Suprapubic skin (tissue), 4 donors: ENCODE measurements at places on chromosomes 2 and 18. TPM values are rescaled to one million over a fixed set of nuclear protein-coding genes. Genes with fewer than 3 reads are reported as not detected.

MYOM1 gene
- 1.1 TPM for total RNA-seq

OR6B2 gene
- not detected for total RNA-seq

FHOD3 gene
- 13.3 TPM for total RNA-seq

SOX11 gene
- not detected for total RNA-seq

DNA sequence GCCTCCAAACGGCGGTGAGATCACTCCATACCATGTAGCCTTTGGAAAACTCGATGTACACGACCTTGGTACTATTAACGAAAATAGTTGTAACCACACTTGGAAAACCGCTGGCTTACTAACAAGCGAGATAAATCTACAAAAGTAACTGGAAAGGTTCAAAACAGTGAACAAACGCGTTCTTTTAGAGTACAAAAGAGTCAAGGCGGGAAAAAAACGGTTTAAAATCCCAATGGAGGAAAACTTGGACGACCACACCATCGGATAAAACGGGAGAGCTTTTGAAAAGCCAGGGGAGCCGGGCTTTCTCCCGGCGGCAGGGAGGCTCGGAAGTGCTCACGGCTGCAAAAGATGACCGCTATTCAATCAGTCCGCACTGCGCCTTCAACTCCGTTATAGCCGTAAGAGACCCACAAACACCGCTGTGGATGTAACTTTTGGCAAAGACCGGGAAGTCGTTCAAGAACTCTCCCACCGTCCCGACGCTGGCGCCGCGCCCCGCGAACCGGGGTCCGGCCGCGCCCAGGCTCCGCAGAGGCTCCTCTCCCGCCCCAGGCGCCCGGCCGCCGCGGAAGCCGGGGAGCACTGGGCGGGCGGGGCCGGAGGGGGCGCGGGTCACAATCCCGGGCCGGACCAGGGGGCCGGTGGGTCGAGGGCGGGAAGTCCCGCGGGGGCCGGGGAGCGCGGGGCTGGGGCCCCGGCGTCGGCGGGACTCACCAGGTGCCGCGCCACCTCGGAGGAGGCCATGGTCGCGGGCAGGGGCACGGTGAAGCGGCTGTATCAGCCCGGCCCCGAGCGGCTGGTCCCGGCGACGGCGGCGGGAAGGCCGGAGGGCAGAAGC lies 465 bp downstream of the SEPTIN10 start:
- peak overlapping the region; percentile 84 for H3K4me3 ChIP-seq
- H3K4me1 ChIP-seq = peaks cover 69% of the 10 kb centered on the region
- no peaks in the 10 kb centered on the region for H3K36me3 ChIP-seq

- no peak overlapping the region for H3K4me3 ChIP-seq
- no peaks in the 10 kb centered on the region for H3K27me3 ChIP-seq
- DNase-seq = no peak
These were observed 64.0 kb upstream of the STK39 start for GRCh38 chr2:168311261-168311910.

- H3K4me3 ChIP-seq = no peak overlapping the region
- H3K4me1 ChIP-seq = peaks cover 30% of the 10 kb centered on the region
- no peak for DNase-seq
- no peaks in the 10 kb centered on the region for H3K27me3 ChIP-seq
- no peaks in the 10 kb centered on the region for H3K36me3 ChIP-seq
- peak overlapping the region; percentile 20 for H3K27ac ChIP-seq
These were observed 15.4 kb upstream of the STAT4 start for GRCh38 chr2:191166111-191166755.

- no peak overlapping the region for H3K27ac ChIP-seq
- H3K36me3 ChIP-seq = no peaks in the 10 kb centered on the region
- no peak overlapping the region for H3K4me3 ChIP-seq
- H3K27me3 ChIP-seq = no peaks in the 10 kb centered on the region
- no peak for DNase-seq
- no peaks in the 10 kb centered on the region for H3K4me1 ChIP-seq
These were observed 971.0 kb upstream of the CDH2 start for GRCh38 chr18:29147944-29148343.

GRCh38 chr2:178829981-178830380 lies 22.8 kb upstream of the TTN start:
- H3K4me1 ChIP-seq = peaks cover 6% of the 10 kb centered on the region
- no peak for DNase-seq
- H3K36me3 ChIP-seq = no peaks in the 10 kb centered on the region

- DNase-seq = no peak
- H3K4me3 ChIP-seq = no peak overlapping the region
- H3K4me1 ChIP-seq = peaks cover 7% of the 10 kb centered on the region
These were observed 259.4 kb downstream of the TNS1 start for GRCh38 chr2:217743407-217743806.

DNA sequence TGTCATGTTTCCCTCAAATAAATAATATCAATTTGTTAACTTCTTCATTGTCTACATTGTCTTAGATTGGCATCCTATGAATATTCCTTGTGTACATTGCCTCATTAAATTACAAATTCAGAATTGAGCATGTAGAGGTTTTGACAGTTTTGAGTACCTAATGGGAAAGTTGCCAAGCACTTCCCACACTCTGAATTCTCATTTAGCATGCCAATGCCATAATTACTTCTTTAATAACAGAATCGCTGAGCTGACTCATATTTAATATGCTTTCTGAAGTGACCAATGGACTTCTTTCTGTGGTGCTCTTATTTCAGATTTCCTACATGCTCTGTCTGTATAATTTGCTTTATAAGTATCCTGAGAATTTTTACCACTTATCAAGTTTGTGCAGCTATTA lies 114.4 kb upstream of the NOL4 start:
- H3K4me3 ChIP-seq = no peak overlapping the region
- H3K27me3 ChIP-seq = no peaks in the 10 kb centered on the region
- H3K27ac ChIP-seq = no peak overlapping the region
- no peaks in the 10 kb centered on the region for H3K4me1 ChIP-seq
- no peak for DNase-seq

- peaks cover 8% of the 10 kb centered on the region for H3K4me1 ChIP-seq
- H3K27ac ChIP-seq = no peak overlapping the region
- H3K4me3 ChIP-seq = no peak overlapping the region
- peaks cover 12% of the 10 kb centered on the region for H3K36me3 ChIP-seq
- H3K27me3 ChIP-seq = no peaks in the 10 kb centered on the region
- peak; percentile 69 for DNase-seq
These were observed 35.2 kb downstream of the CENPO start for GRCh38 chr2:24828238-24828996.

DNA sequence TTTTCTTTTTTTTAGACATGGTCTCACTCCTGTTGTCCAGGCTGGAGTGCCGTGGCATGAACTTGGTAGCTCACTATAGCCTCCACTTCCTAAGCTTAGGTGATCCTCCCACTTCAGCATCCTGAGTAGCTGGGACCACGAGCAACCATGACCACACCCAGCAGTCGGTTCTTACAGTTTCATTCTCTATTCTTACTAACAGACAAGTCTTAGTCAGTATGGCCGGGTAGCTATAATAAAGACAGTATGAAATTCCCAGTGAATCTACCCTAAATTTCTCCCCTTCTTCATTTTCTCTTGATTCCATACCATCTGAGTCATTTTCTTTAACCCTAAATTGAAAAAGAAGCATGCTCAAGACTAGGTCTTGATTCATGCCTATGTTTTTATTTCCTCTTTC lies 775.3 kb upstream of the NRXN1 start:
- H3K27ac ChIP-seq = no peak overlapping the region
- H3K36me3 ChIP-seq = no peaks in the 10 kb centered on the region
- DNase-seq = no peak
- H3K27me3 ChIP-seq = no peaks in the 10 kb centered on the region

- no peaks in the 10 kb centered on the region for H3K36me3 ChIP-seq
- H3K4me1 ChIP-seq = no peaks in the 10 kb centered on the region
- no peak overlapping the region for H3K27ac ChIP-seq
- DNase-seq = no peak
- H3K4me3 ChIP-seq = no peak overlapping the region
These were observed 616.7 kb upstream of the ID2 start for GRCh38 chr2:8065191-8065590.

DNA sequence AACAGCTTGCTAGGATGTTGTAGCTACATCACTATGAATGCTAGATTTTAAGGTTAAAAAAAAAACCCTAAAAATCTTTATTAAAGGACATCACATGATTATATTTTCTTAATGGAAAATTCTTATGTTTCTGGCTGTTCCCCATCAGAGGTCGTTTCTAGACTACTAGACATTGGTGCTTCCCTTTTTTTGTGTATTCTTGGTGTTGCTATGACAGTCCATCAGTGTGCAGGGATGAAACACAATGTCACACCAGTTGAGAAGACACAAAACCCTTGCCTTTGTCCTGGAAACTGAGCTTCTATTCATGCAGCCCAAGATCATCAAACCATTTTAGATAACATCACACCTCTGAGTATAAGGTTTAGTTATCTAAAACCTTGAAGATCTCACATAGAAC lies 19.9 kb upstream of the TMEM131 start:
- no peak overlapping the region for H3K4me3 ChIP-seq
- H3K4me1 ChIP-seq = no peaks in the 10 kb centered on the region
- H3K27ac ChIP-seq = no peak overlapping the region
- no peaks in the 10 kb centered on the region for H3K27me3 ChIP-seq
- DNase-seq = no peak

DNA sequence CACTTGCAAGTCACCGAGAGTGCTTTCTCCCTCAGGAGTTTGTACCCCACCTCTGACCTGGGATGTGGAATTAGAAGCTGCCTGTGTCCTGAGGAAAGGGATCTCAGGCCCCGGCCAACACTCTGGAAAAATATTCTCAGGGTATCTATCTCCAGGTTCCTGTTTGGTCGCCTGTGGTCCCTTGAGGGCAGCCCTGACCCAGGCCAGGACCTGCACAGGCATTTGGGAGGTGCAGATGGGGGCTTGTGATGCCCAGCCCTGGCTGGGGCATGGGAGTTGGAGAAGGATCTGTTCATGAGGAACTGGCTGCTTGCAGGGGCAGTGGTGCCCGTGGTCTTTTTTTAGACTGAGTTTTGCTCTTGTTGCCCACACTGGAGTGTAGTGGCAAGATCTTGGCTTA lies 46.3 kb downstream of the MYCN start:
- H3K36me3 ChIP-seq = no peaks in the 10 kb centered on the region
- no peak overlapping the region for H3K27ac ChIP-seq
- DNase-seq = no peak
- H3K4me1 ChIP-seq = no peaks in the 10 kb centered on the region

DNA sequence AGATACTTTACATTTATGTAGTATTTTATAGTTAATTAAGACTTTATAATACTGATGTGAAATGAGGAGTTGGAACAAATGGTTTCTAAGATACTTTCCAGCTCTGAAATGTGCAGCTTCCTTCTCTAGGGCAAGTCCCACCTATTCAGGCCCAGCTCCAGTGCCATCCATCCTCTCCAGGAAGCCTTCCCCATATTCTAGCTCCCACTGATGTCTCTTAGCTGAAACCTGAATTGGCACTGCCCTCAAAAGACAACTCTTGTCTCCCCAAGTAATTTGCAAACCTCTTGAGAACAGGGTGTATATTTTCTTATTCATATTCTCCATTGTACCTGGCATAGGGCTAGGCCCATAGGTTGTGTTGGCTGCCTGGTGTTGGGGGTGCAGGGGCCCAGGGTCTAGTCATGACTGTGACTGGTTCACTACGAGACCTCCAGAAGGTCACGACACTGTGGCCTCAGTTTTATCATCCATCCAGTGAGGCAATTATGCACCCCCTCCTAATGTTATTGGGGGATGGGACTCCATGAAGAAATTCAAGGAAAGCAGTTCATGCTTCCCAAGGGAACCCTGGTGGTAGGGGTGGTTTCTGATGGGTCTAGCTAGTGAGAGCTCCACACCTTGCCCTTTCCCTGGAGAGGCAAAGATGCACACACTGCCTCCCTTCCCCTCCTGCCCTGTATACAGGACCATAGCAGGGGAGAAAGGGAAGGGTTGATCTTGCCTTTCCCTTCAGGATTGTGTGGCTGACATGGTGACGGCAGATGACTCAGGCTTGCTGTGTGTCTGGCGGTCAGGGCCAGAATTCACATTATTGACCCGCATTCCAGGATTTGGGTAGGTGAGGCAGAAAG lies 2.8 kb downstream of the WDR54 start:
- H3K36me3 ChIP-seq = peaks cover 38% of the 10 kb centered on the region
- H3K4me3 ChIP-seq = no peak overlapping the region
- peaks cover 23% of the 10 kb centered on the region for H3K4me1 ChIP-seq
- no peaks in the 10 kb centered on the region for H3K27me3 ChIP-seq
- DNase-seq = peak; percentile 40

- DNase-seq = no peak
- no peak overlapping the region for H3K27ac ChIP-seq
- no peaks in the 10 kb centered on the region for H3K36me3 ChIP-seq
- H3K4me1 ChIP-seq = peaks cover 10% of the 10 kb centered on the region
These were observed 18.7 kb upstream of the LYPD6B start for GRCh38 chr2:149019768-149020167.
